T-helper 9 cell (primary cell): ENCODE measurements at places on chromosomes 16 and 17.

GRCh38 chr17:41111151-41111885, 6.1 kb downstream of the KRTAP4-9 start:
- no peak for DNase-seq

DNA sequence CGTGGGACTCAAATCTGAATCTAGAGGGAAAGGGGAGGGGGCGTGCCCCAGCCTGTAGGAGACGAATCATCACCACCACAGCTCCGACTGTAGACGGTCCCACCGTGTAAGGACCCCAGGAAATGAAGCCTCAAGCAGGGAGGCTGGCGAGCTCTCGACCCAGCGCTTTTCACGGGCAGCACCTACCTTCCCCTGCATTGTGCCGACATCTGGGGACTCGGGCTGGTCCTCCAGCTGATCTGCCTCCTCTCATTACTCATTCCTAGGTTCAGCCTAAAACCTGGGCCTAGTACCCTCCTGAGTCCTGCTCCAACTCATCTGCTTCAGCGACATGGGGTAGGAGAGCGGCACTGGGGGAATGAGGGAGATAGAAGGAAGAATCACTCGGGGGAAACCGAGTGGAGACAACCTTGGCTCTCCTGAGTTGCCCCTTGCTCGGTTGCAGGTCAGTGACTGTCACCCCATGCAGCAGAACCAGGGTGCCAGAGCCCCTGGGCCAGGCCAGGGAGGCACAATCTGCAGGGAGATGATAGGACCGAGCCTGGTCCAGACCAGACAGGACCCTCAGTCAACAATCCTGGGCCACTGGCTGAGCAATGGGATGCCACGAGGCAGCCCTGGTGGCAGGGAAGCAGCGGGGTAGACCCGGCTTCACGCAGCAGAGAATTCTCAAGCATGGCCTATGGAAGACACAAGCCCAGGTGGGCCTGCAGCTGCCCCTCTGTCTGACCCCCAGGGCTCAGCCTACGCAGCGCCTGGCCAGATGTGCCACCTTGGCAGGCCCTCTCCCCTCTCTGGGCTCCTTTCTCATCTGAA, 833 bp upstream of the BCAR1 start:
- no peak for DNase-seq

- peak; percentile 13 for DNase-seq
These were observed 65.0 kb downstream of the TBC1D16 start for GRCh38 chr17:79970576-79971068.

DNA sequence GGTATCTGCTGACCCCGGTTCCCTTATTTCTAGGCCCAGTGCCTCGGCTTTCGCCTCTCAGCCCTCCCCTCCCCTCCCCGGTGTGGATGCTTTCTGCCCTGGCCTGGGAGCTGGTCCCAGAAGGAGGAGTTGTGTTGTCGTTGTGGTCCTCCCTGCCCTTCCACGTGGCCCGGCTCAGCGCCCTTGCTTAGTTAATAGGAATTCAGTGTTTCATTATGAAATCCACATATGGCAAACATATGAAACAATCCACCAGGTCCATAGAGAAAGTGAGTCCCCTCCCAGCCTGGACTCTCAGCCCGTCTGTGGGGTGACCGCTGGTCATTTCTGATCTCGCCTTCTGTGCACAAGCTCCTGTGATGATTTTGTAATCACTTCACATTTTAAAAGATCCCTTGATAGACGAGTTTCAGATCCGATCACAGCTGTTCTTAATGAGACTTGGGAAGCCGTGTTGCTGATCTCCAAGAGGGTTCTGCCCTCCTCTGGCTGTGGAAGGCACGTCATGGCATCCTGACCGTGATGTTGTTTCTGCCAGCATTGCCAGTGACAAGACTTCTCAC, 112.1 kb downstream of the BANP start:
- no peak for DNase-seq

DNA sequence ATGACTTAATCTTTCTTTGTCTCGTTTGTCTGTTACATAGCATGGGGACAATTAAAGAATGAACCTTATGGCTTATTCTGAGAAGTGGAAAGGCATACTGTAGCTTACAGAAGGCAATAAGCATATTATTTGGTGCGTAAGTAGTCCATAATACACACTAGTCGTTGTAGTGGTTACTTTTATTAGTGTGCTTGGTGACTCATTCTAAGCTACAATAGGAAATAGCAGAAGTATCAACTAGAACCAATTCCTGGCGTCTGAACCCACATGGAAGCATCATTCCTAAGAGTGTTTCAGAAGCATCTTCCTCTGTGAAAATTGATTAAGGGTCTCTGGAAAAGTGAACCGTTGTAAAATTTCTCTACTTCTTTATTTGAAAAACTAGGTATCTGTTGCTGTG, 777.8 kb upstream of the EEF2KMT start:
- no peak for DNase-seq

DNA sequence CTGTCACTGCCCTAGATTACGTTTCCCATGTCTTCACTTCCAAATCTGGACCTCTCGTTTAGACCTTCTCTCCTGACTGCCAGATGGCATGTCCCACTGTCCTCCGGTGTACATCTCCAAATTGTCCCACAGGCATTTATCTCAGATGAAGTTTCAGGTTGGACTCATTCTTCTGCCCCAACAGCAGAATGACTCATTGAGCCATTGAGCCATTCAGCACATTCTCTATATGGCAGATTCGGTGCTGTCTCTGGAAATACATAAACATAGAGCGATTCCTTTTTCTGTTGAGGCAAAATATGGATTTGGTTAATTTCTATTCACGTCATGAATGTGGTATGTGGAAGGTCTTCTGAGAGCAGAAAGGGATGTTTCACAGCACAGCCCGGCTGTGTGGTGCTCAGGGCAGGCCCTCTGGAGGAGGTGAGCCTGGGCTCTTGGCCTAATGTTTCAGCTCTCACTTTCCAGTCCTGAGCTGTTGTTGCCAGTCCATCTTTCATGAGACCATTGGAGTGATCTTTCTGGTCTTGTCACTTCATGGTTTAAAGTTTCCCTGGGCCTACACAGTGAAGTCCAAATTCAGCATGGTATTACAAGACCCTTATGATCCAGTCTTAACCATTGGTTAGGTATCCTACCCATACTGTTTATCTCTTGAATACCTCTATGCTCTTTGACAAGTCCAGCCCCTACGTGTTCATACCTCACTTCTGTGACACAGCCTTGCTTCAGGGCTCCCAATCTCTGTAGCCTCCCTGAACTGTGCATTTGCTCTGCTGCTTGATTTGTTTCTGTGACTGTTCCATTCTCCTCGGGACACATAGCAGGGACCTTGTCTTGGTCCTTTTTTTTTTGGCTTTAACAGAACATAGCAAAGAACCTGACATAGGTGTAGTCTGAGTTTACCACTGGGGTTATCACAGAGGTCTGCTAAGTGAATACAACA, 15.9 kb downstream of the HAPSTR1 start:
- no peak for DNase-seq

- DNase-seq = no peak
These were observed 24.6 kb downstream of the HIGD1B start for GRCh38 chr17:44872131-44872768.

- DNase-seq = no peak
These were observed 184.3 kb downstream of the HS3ST4 start for GRCh38 chr16:25875956-25876598.

DNA sequence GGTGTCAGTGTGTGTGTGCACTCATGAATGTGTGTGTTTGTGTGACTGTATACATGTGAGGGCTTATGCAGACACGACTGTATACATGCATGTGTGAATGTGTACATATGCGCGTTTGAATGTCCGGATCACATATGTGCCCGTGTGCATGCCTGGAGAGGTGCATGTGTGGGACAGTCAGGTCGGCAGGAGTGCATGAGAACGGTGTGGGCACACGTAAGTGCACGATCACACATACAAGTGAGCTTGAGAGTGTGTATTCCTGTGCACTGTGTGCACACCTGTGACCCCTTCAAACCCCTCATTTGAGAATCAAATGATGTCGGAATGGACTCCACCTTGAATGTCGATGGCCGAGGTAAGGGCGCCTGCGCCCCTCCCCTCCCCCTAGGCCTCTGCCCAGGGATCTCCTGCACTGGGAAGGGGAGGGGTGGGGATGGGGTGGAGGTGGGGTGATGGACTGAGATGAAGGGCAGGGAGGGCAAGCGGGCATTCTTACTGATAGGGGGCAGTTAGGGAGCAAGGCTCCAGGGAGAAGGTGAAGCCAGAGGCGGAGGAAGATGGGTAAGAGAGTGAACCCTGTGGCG, 601 bp upstream of the NGFR start:
- no peak for DNase-seq
